ENCODE measurements at places on chromosomes 6 and 20.

DNA sequence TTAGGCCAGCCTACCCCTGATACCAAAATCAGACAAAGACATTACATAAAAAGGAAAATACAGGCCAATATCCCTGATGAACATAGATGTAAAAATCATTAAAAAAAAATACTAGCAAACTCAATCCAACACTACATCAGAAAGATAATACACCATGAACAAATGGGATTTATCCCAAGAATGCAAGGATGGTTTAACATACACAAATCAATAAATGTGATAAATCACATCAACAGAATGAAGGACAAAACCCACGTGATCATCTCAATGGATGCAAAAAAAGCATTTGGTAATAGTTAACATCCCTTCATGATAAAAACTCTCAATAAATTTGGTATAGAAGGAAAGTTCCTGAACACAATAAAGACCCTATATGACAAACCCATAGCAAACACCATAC lies 63.8 kb downstream of the SLC22A2 start:
- DNase-seq = no peak

DNA sequence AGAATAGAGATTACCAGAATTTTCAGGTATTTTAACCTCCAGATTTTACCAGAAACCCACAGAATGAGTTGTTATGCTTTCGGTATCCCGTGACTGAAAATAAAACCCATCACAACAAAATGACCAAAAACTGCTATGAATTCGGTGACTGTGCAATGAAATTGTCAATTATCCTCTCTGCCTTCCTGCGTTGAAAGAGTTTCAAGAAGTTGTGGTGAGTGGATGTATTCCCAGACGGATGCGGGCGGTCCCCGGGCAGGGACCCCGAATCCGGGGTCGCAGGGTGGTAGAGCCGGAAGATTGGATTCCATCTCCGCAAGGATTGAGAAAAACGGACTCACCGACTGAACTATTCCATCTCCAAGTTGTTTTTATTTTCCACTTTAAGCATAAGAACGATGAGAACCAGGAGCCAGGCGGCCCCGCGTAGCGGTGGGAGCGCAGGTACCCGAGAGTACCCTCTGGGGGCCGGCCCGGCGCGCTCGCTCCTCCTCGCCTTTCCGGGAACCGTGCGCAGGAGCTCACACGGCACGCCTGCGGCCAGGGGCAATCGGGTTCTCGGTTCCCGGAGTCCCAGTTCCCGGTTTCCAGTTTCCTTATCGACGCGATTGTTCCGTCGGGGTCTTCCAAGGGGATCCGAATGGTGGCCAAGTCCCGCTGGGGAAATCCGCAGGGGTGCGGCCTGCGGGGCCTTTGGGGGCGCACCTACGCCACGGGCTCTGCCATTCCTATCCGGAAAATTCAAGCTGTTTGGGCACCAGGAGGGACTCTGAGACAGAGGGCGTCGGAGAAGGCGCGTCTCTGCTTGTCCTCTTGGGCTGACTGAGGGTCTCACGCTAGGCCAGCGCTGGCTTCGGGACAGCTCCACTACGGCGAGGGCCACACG lies 104.9 kb upstream of the PRDM1 start:
- no peak for DNase-seq

GRCh38 chr20:47099093-47099492 lies 204.4 kb downstream of the EYA2 start:
- DNase-seq = no peak

GRCh38 chr6:143205991-143206390 lies 145.3 kb downstream of the AIG1 start:
- no peak for DNase-seq

DNA sequence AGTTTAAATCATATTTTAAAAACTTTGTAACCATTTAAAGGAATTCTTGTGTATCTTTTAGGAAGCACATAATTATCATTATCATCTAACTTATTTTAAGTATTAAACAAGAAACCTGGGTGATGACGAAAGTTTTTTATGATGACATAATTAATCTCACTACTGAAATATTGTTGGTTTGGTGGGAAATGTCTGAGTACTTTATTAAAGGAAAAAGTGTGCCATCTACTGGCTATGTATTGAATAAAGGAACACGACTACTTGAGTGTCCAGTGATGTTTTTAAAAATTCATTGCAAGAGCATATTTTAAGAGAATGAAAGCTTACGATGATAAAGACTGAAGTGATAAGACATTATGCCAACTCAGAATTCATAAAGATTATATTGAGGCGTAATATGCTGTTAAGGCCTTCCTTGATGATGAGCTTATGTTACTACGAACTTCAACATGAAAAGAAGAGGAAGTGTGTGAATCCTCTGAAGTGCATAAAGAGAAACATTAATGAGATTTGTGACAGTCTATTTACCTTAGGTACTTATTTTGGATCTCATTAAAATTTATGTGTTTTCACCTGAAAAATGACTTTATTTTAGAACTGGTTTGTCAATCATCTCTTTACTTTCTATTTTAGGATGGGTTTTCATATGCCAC lies 12.0 kb upstream of the TRMT11 start:
- no peak for DNase-seq

GRCh38 chr6:156410649-156411048 lies 366.5 kb upstream of the ARID1B start:
- no peak for DNase-seq

- DNase-seq = no peak
These were observed 67.3 kb downstream of the NPEPL1 start for GRCh38 chr20:58759947-58760346.

DNA sequence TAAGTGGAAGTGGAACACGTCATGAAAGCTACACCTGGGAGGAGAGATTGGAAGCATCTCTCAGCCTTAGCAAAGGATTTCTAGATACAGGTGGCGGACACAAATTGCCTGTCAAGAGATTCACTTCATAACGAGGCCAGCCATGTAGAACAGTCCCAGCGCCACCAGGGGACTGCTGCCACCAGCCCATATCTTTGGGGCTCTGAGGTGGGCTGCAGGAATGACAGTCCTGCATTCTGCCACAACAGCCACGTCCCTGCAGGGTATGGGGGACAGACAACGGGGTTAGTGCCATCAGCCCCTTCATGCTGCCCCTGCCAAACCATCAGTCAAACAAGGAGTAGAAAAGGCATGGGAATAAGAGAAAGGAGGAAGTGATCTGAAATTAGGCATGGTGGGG lies 81.2 kb upstream of the SASH1 start:
- no peak for DNase-seq

DNA sequence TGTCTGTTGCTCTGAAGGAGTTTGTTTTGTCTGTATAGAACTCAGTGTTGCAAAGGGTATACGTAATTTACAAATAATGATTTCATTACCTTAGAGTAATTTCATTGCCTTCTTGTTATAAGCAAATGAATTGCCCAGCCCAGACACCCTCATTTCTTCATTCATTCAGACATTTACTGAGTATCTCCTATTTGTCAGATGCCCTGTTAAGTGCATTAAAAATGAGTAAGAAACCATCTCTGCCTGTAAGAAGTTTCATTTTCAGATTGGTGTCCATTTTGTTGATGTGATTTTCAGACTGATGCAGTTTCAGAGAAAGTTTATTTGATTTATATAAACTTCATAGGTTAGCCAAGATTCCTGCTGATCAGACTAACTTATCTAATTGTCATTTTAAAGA lies 429.3 kb downstream of the PHF3 start:
- DNase-seq = no peak

GRCh38 chr6:154267508-154268106 lies 89.0 kb downstream of the IPCEF1 start:
- DNase-seq = no peak

- no peak for DNase-seq
These were observed 76.7 kb upstream of the CLDN20 start for GRCh38 chr6:155187106-155187505.
